T-helper 17 cell (primary cell): ENCODE measurements at places on chromosomes 12 and 14.

DNA sequence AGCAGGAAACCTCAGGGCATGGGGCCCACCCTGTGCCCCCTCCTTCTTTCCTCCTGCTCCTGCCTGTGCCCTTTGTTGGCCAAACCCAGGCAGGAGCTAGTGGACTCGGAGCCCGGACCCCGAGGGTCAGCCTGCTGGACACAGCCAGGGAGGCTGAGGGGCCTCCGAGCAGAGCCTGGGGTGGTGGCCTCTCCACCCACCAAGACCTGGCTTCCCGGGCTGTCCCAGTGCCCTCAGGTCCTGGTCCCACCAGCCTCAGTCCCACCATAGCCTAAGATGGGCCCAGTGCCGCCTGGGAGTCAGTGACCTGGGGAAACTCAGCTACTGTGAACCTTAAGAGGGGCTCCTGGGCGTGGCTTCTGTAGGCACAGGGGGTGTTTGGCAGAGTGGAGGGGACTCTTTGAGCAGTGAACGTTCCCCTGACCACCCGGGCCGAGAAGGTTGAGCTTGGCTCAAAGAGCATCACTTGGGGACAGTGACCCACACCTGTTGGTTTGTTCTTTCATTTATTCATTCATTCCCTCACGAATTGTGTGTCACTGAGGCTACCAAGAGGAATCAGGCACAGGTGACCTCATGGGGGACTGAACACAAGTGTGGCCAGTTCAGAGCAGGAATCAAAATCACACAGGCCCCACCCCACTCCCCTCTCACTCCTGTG, 266.1 kb downstream of the ADGRD1 start:
- no peak for DNase-seq

GRCh38 chr14:64061706-64062105, 208.9 kb downstream of the SYNE2 start:
- DNase-seq: no peak

GRCh38 chr14:94640721-94641631, 28.8 kb downstream of the SERPINA3 start:
- no peak for DNase-seq

GRCh38 chr12:42810006-42810405, 220.5 kb upstream of the PRICKLE1 start:
- no peak for DNase-seq

DNA sequence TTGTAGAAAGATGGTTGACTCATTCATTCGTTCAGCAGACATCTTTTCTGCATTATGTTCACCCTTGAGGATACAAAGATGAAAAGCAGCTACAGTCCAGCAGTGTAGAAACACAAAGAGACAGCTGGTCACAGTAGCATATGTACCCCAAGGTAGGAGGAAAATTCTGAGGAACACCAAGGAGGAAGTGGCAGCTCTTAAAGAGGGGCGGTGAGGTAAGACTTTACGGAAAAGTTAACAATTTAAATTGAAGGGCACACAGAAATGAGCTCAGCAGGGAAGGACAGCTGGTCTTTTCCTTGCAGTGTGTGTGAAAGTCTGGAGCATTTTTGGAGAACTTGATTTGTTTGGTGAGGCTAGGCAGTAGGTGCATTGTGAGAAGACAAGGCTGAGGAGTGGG, 3.5 kb downstream of the SLC35E3 start:
- no peak for DNase-seq

DNA sequence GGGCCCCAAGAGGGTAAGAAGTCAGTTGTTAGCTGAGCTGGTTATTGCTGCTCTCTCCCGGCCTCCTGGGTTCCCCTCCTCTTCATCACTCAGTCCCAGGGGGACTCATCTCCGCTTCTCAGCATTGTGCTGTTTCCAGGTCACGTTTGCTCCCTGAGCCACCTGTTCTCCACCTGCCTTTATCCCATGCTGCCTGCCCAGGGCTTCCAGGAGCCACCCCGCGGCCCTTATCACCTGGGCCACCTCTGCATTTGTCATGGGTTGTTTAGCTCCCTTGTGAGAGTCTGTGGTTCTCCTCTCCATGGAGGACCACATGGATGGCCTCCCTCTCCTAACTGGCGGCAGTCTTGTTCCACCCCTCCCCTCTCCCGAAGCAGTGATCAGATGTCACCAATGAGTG, 36.0 kb downstream of the SYNDIG1L start:
- no peak for DNase-seq

GRCh38 chr12:5716201-5716600, 228.9 kb downstream of the ANO2 start:
- DNase-seq: no peak

DNA sequence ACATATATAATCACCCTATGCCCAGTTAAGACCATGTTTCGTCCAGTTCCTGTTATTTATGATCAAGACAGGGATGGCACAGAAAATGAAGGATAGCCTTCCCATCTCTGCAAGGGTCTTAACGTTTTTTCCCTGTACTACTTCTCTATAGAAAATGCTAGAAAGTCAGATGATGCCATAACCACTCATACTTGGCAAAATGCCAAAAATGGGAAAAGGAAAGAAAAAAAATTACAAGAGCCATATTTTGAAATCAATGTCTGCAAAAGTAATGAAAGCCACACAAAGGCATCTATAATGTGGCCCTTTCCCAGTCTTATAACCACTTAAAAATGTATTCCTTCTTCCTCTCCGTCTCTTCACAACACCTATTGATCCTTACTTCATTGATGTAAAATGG, 1.8 kb upstream of the MYL6B start:
- no peak for DNase-seq

GRCh38 chr12:119949145-119949544, 39.9 kb upstream of the BICDL1 start:
- DNase-seq: no peak

DNA sequence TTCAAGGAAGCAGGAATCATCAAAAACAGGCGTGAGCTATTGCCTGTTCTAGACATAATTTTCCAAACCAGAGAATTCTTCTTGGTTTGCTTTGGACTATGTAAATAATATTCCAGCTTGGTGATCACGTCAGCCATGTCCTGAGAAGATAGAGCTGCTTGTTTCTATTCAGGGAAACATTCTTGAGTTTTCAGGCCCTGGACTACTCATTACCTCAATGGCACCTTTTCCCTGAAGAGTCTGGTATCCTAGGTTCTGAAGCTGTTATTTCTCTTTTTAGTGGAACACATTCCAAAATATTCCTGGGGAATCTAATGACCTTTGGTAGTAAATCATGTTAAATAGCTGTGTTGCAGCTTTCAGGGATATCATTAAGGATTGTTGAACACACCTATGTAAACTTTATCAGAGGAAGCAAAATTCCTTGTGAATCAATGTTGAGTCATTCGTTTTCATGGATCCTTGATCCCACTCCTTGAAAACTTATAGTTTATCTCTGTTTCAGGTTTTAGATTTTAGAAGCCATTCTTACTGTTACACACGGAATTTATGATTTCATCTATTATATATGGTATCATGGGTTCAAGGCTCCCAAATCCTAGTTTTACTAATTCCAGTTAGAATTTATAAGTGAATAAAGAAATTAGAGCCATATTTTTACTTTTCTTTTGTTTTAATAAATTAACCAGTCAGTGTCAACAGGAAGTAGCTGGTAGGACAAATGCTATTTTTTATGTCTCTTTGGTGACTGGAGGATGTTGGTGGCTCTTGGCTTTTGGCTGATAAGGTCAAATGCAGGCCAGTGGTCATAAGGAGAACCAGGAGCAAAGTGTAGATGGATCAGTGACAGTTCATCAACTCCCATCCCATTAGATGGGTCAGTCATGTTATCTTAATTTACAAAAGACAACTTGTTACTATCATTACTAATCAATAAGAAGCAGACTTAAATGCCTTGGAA, 380.1 kb downstream of the ZFP36L1 start:
- DNase-seq: no peak

DNA sequence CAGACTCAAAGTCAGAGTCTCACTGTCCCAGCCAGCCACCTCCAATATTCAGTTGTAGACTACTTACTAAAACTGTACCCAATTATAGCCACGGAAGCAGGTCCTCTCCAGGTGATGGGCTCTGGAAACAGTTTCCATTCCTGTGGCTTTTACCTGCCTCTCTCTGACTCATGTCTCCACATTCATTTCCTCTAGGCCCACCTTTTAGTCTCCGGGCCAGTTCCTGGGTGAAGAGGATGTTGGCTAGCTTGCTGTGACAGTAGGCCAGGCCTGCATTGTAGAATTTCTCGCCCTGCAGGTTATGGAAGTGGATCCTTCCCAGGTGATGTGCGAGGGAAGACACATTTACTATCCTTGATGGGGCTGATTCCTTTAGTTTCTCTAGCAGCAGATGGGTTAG, 5.6 kb downstream of the RDH11 start:
- no peak for DNase-seq

- DNase-seq: no peak
Observed at GRCh38 chr14:96198430-96199130, 6.1 kb upstream of the BDKRB2 start.

GRCh38 chr14:52350445-52350844, 36.3 kb downstream of the PTGER2 start:
- no peak for DNase-seq

DNA sequence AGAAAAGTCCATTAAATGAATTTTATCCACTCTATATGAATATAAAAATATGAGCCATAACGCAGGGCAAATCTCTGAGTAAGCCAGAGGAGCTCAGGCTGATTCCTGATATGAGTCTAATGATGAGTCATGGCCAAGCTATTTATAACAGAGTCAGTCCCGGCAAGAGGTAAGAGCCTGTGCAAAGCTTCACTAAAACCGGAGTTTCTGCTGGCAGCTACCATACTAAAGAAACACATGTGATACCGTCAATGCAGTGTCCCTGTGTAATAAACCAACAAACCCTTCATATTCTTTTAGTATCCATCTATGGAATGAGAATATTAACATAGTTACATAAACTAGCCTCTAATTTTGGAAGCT, 319.4 kb downstream of the KCNC2 start:
- DNase-seq: no peak

- DNase-seq: no peak
Observed at GRCh38 chr12:102033991-102034745, 27.6 kb downstream of the WASHC3 start.

DNA sequence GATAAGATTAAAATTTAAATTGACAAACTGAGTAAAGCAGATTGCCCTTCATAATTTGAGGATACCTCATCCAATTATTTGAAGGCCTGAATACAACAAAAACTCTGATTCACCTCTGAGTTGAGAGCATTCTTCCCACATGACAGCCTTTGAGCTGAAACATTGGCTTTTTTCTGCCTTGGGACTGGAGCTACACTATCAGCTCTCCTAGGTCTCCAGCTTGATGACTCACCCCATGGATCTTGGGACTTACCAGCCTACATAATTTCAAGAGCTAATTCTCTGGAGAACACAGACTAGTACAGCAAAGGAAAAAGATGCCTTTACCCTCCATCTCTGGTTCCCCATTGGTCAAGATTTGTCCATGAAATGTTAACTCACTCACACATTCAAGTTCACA, 555.1 kb downstream of the FOXG1 start:
- DNase-seq: no peak

- DNase-seq: no peak
Observed at GRCh38 chr12:117466677-117467362, 105.4 kb upstream of the NOS1 start.

GRCh38 chr12:92065018-92065499, 80.6 kb downstream of the BTG1 start:
- DNase-seq: peak; percentile 27

DNA sequence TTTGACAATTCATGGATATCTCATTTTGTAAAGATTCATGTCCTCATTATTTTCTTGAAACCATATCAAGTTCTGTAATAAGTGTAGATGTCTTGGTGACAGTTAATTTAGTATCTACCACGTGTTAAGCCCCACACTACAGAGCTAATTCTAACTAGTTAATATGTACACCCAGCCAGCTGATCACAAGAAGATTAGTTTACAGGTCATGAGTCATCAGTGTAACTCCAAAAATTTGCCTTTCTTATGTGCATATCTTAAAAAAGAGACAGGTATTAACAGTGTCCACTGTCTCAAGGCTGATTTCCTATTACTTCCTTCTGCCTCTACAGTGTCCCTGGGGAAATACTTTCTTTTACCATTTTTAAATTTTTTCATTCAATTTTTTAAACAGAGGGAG, 13.3 kb upstream of the YBX3 start:
- no peak for DNase-seq

- DNase-seq: no peak
Observed at GRCh38 chr14:41167040-41167439, 439.6 kb upstream of the LRFN5 start.

DNA sequence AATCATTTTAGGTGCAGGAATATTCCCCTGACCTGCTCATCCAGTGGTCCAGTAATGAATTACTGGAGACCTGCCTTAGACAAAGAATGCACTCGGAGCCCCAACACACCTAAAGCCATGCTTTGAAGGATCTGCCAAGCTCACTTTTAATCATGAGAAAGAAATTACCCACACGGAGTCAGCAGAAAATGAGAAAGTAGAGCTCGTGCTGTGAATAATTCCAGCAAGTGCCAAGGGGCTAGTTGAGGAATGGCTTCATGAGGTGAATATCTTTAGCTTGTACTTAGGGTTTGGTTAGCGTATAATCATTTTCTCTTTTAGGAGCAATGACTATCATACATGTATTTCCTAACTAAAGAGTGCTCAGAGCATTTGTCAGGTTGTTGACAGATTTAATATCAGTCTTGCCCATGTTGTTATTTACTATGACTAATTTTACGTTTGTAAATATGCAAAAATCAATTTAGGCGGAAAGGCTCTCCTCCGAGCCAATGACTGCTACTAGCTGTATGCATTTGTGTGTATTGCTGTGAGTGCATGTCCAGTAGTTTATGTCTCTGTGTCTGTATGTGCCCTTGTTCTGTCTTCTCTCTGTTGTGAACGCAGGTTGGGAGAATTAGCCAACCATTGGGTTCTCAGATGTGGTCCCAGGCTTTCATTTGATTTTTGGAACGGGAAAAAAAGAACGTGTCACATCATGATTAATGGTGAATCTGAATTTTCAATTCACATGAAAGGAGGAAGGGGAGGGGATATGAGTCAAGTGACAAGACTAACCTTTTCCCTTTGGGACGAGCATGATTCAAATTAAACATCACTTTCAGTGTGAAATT, 98.4 kb downstream of the RMST start:
- no peak for DNase-seq

DNA sequence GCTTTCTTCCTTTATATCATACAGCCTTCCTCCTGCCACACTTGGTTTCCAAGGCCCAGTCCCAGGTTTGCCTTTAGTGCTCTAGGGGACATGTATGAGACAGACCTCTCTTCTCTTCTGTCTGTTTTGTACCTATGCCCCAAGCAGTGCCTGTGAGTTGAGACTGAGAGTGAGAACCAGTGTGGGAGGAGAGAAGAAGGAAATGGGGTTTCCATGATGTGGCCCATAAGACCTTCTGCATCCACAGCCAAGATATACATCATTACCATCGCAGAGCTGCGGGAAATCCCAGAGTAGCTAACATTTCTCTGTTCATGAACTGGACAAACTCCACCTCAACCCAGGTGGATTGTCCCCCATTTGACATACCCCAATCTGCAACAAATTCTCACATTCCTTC, 2.8 kb downstream of the TESPA1 start:
- DNase-seq: no peak

DNA sequence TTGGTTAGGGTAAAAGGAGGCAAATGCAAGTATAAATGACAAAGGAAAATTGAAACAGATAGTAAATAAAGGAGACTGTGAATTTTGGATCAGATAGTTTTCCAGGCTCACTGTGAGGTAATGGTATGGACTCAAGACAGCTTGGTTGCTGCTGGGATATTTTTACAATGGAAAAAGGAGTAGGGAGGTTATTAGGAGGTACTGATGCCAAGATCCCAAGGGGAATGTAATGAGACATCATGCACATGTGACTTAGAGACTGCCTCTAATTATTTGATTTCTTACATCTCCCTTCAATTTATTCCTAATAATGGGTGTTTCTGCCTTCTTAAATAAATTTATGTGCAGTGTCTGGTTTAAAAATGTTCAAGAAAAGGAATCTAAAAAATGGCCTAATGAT, 56.9 kb downstream of the TAOK3 start:
- no peak for DNase-seq
